Hippocampal formation (tissue), 2 donors: ENCODE measurements at places on chromosomes 11 and 22.

DNA sequence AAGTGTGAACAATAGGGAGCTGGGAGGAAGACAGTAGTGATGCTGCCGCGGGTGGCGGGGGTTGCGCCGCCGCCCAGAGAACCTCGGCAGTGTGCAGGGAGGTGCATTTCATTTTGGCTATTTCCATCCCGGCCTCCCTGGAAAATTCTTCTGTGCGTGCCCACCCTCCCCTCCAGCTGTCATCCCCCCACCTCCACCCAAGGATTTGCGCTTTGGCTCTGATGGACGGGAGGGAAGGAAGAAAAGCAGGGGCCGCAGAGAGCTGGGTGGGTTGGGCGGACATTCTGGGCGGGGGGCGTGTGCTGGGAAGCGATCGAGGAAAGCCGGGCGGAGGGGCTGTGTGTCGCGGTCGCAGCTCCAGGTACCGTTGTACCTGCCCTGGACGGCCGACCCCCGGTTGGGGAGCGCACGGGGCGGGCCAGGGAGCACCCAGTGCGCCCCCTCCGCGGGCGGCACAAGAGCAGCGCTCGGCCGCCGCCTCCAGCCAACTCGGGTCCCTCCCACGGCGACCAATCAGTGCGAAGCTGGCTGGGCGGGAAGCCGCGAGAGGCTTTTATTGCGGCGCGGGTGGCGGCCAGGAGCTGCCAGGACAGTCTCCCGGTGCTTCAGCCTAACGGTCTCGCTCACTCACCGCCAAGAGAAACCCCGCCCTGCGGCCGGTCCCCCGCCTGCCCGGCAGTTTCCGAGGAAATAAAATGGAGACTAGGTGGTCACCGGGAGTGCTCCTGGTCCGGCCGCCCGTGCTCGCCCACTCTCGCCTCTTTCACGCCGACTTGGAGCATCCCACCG is 1.6 kb downstream of the NCAM1 start:
- peak; percentile 79 for DNase-seq

DNA sequence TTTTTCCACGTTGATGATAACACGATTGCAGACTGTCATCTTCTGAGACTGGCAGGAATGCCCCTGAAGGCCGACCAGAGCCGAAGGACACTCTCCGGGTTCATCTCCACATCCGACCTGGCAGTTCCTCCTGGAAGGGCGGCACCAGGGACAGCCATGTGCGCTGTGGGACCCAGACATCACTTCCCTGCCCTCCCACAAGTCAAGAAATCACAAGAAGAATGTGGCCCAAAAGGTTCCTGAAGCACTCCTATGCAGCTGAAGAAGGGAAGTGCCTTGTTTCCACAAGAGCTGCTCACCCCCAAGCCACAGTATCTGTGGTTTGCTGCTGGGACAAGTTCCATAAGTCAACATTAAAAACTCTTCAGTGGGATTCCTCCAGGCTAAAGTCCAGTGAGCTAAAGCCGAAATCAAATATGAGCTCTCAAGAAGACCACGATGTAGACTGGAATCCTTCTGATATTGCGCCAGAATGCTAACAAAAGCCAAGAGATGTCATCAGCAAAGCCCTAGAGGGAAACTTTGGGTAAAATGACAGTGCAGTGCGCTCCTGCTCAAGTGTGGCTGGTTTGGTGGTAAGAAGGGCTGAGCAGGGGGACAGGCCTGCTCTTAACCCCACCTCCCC is 21.2 kb downstream of the PACSIN2 start:
- DNase-seq: no peak

- DNase-seq: no peak
These were observed 138.5 kb upstream of the CTSC start for GRCh38 chr11:88475991-88476418.

GRCh38 chr11:14259186-14259784 is 99.7 kb downstream of the RRAS2 start:
- DNase-seq: no peak

GRCh38 chr11:69213316-69213715 is 57.6 kb downstream of the SMIM38 start:
- DNase-seq: no peak

GRCh38 chr11:27842290-27842689 is 142.0 kb upstream of the BDNF start:
- DNase-seq: no peak

GRCh38 chr11:10358696-10359095 is 53.8 kb downstream of the ADM start:
- DNase-seq: no peak

DNA sequence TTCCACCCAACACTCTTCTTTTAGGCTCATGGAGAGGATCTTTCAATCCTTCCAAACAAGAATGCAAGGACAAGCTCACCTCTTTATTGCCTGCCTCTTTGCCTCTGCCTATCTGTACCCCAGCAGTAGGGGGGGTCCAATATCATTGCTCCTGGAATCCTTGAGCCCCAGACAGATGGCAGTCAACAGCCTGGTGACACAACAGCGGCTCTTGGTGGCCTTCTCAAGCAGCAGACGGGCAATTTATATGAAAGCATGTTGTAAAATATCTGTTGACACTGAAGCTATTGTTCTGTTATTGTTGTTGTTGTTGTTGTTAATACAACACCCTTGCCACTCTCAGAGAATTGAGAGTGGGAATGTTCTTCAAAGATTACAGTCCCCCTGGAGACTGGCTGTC is 480.0 kb upstream of the CADM1 start:
- no peak for DNase-seq

GRCh38 chr22:26360169-26360885 is 68.7 kb upstream of the ASPHD2 start:
- DNase-seq: peak; percentile 41

GRCh38 chr11:106271686-106272085 is 194.2 kb downstream of the AASDHPPT start:
- DNase-seq: no peak

- DNase-seq: no peak
These were observed 971.9 kb downstream of the BRD1 start for GRCh38 chr22:48855593-48856307.

DNA sequence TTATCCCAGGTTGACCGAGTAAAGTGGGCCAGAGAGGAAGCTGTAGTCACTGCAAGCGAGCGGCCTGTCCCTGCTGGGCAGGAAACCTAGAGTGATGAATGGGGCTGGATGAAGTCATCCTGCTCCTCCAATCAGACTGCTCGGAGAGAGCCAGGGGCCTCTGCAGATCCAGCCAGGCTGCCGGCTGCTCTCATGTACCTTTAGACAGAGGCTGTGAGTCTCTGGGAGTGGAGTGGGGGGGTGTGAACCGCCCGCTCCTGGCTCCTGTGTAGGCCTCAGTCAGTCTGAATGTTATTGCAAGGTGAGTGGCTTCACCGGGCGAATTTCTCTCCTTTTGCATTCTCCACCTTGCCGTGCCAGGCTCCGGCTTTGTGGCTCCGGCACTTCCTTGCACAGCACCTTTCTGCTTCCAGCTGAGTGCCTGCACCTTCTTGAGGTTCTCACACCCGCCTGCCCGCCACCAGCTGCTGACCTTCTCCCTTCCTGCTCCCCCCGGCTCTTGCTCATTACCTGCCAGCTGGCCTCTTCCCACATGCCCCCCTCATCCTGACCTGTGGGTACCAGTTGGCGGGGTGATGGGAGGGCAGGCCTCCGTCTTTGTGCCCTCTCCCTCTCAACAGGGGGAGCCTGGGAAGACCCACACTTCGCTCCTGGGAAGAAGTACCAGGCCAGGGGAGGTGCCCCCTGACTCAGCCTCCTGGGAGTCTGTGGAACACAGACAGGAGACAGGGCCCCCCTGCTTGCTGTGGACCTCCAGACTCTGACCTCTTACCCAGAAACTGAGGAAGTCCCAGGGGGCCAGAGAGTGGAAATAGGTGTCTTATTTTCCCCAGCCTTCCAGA is 79.9 kb downstream of the GRAMD1B start:
- peak; percentile 32 for DNase-seq

DNA sequence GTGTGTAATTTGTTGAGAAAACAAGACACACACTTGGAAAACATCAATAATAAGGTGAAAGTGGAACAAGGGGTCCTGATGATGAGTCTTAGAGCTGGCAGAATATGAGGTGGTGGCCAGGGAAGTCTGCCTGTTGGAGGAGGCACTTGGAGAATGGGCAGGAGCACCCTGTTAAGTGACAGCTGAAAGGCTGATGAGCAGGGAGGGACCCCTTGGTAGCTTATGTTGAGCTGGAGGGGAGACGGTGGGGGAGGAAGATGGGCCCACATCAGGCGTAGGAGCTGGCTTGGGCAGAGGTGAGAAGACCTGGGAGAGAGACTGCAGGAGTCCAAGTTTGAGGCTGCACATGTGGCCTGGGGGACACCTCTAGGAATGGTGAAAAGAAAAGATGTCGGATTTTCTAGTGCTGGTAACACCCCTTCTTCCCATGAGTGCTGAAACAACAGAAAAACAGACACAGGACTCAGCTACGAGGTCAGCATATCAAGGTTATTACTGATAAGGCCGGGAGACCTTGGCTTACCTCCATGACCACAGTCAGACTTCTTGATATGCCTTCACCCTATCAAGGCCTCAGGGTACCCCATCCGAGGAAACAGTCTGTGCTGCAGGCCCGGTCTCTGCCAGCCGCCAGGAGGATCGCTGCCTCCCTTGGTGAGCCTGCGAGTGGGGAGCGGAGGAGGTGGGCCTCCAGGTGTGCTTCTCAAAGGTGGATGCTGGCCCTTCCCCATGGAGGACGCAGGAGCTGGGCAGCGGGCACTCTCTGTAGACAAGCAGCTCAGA is 14.3 kb upstream of the C11orf96 start:
- no peak for DNase-seq

DNA sequence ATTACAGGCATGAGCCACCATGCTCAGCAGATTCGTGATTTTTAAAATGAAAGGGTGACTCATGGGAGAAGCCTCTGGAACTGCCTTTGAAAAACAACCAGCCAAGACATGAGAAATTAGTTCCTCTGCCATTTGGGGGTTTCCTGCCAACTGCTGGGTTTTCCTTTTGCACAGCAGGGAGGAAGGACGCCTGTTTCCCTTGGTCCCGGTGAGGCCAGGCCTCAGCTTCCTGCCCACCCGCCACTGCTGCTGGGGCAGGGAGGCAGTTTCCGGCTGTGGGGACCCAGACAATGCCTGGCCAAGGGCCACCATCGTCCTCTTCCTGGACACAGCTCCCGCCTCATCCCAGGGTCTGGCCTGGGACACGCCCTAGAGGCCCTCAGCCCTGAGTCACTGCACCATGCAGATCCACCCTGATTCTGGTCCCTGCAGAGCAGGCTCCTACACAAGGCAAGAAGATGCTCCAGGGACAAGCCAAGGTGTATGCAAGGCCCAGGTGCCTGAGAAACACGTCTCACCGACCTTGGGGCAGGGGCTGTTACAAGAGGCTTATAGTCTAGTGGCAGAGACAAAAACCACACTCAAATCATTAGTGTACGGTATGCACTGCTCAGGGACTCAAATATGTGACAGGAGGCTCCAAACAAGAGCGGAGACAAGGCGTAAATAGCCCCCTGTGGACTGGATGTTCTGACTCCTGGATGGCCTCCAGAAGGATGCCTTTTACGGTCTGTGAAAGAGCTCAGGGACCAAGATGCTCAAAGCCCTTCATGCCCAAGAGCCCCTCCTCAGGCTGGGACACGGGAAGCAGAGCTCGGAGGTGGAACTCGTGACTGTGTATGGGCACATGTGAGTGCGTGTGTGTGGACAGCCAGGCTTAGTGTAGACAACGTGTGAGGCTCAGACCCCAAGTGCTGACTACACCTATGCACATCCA is 10.0 kb downstream of the PPM1F start:
- no peak for DNase-seq

DNA sequence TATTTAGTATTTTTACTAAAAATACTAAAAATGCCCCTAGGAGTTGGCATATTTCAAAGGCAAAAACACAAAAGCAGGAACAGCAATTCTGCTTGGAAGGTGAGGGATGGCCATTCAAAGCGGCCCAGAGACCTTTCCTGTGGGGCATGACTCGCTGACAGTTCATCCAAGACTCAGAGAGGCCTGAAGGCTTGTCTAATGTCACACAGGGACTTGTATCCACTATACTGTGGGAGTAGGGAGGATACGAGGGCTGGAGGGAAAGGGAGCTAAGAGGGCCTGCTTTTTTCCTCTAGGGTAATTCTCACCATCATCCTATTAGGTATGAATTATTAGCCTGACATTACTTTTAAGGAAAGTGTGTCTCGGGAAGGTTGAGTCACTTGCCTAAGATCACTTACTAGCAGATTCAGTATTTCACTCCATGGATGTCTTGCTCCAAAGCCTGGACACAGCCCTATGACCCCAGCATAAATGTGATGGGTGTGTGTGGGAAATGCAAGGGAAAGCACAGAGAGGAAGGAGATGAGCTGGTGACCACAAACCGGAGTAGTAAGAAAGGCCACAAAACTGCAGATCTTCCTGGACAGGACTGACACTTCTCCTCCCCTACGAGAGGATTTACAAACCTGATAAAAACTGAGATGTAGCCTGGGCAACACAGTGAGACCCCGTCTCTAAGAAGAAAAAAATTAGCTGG is 16.7 kb upstream of the UCP3 start:
- no peak for DNase-seq

DNA sequence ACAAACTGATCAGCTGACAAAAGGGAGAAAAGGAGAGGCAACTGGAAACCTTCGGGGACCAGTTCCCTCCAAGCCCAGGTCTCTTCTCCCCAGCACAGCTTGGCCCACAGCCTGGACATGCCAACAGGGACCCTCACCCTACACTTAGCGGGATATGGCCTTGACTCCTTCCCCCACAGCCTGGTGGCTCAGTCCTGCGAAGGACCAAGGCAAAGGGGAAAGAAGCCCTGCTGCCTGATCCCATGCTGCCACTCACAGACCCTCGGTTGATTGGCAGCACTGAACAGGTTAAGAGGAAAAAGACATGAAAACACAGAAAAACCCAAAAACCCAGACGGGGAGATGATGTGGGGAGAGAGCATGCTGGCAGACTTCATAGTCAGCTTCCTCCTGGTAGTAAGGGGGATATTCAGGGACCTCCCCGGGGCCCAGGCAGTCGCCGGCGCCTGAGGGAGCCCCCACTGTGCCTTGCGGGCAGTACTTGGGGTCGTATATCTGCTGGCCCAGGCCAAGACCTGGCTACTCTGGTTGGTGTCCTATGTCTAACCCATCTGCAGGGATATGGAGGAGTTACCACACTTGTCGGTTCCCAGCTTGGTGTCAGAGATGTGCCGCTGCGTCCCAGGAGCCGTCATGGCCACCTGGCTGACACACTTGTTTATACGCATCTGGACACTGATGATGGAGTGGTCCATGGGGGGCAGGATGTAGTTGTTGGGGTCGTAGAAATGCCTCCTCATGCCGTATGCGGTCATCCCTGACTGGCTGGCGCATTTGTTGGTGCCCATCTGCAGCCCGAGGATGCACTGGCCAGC is 34.2 kb upstream of the HORMAD2 start:
- DNase-seq: no peak

GRCh38 chr11:78798663-78799062 is 224.0 kb upstream of the NARS2 start:
- peak; percentile 51 for DNase-seq
